Erythroblast (primary cell): ENCODE measurements at places on chromosomes 5 and 9.

- no peak for DNase-seq
Observed at GRCh38 chr5:179767496-179768100, 26.2 kb upstream of the LTC4S start.

- no peak for DNase-seq
Observed at GRCh38 chr9:81633952-81634854, 55.1 kb downstream of the TLE1 start.

GRCh38 chr5:88393042-88393441, 124.4 kb upstream of the TMEM161B start:
- no peak for DNase-seq

- DNase-seq = no peak
Observed at GRCh38 chr5:142969186-142969585, 199.0 kb downstream of the ARHGAP26 start.

DNA sequence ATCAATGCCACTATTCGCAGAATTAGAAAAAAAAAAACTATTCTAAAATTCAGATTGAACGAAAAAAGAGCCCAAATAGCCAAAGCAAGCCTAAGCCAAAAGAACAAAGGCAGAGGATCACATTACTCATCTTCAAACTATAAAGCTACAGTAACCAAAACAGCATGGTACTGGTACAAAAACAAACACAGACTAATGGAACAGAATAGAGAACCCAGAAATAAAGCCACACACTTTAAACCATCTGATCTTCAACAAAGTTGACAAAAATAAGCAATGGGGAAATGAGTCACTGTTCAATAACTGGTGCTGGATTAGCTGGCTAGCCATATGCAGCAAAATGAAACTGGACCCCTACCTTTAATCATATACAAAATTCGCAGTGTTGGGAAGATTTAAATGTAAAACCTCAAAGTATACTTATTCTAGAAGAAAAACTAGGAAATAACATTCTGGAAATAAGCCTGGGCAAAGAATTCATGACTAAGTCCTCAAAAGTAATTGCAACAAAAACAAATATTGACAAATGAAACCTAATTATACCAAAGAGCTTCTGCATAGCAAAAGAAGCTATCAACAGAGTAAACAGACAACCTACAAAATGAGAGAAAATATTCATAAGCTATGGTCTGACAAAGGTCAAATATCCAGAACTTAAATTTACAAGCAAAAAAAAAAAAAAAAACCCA, 153.7 kb downstream of the NDUFS4 start:
- no peak for DNase-seq

- DNase-seq = no peak
Observed at GRCh38 chr5:77117161-77117560, 30.1 kb upstream of the ZBED3 start.

- DNase-seq = no peak
Observed at GRCh38 chr9:28832168-28832770, 1259.0 kb upstream of the C9orf72 start.

DNA sequence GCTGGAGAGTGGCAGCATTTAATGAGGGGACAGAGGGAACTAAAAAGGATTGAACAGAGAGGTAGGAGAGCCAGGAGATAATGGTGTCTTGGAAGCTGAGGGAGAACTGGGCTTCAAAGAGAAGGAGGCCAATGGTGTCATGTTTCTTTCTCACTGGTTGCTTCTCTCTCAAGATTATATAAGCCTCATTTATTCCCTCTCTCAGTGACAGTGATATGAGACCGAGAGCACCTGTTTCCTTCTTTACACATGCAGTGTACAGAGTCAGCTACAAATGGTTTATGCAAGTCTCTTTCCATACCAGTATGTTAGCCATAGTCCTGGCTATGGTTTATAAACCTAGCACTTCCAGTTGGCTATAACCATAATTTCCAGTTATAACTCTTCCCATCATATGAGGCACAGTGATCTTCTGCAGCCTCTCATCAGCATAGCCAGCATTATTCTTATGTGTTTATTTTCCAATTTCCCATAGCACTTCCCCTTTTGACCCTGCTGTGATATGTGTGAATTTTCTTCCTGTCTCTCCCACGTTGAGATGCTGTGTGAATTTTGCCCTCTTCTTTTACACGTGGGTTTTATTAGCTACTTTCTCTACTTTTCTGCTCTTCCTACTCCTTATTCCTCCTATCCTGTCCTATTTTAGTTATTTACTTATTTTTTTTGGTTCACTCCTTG, 71.2 kb downstream of the UNC13B start:
- no peak for DNase-seq

DNA sequence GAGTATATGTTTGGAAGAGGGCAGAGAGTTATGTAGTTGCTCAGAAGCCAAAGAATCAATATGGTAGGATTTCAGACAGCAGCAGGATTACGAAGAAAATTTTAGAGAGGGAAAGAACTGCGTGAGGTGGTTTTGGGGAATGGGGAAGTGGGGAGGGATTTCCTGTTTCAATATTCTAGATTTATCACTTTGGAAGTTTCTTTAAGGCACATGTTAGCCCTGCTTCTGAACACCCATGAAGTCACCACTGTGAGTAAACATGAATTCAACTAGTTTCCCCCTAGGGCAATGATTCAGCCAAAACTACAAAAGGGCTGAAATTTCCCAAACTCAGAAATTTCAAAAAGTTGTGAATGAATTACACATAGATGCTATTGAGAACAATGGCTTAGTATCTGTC, 132.2 kb downstream of the EBF1 start:
- no peak for DNase-seq

GRCh38 chr9:117733465-117733864, 29.3 kb downstream of the TLR4 start:
- no peak for DNase-seq

GRCh38 chr5:137735555-137736284, at the start of gene KLHL3:
KLHL3 (minus strand) TSS chr5:137736089; CDS start chr5:137735646, 443 bp downstream.
- DNase-seq = no peak

- DNase-seq = no peak
Observed at GRCh38 chr5:52656569-52657246, 131.0 kb upstream of the ITGA1 start.

DNA sequence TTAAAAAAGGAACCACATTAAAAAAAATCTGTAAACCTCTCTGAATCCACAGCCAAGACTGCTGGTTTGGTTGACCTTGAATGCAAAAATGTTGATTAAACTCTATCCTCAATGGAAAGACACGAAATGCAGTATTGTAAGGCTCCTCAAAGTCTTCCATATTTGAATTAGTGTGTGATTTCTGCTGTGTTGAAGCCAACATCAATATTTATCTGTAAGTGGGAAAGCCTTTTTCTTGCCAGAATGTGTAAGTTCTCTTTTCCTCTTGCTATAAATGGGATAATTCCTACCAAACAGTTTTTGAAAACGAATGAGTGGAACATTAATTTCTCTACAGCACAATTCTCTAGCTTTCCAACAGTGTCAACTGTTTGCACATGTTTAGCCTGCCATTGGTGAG, 422.1 kb upstream of the TNC start:
- no peak for DNase-seq

- DNase-seq = peak; percentile 22
Observed at GRCh38 chr5:97297063-97297703, 114.1 kb upstream of the RIOK2 start.

- DNase-seq = no peak
Observed at GRCh38 chr5:53642061-53642460, 81.6 kb downstream of the NDUFS4 start.

GRCh38 chr9:101427957-101428655, 7.5 kb downstream of the ALDOB start:
- no peak for DNase-seq

DNA sequence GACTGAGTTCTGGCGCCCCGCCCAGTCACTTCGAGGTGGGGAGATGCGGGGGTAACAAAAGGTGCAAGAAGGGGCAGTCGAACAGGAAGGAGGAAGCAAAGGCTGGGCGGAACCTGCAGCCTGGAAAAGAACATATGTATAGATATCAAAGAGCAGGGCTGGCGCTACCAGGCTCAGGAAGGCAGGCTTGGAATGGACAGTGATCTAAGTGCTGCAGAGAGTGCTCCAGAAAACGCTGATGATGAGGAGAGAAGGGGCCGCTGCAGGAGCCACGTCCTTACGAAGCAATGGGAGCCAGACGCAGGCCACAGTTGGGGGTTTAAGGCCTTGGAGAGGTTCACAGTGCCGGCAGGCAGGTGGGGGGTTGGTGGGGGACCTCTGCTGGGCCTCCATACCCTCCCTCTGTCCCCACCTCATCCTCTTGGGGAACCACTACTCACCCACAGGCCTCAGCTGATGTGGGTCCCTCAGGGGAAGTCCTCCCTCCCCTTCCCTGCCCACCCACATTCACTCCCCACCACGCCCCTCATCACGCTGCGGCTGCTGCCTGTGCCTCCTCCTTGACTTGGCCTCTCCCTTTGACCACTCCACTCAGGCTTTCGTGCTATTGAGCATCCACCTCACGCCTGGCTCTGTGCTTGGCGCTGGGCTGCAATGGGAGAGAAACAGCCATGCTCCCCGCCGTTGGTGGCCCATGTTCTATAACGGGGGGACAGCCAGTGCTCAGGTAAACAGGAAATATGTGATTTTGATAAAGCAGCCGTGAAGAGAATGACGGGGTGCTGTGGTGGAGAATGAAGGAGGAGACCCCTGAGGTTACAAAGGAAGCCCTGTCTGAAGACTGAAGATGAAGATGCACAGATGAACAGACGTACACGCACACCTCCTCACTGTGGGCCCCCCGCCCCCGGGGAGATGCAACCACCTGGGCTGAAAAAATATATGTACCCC, 40.5 kb upstream of the RPL26L1 start:
- no peak for DNase-seq

DNA sequence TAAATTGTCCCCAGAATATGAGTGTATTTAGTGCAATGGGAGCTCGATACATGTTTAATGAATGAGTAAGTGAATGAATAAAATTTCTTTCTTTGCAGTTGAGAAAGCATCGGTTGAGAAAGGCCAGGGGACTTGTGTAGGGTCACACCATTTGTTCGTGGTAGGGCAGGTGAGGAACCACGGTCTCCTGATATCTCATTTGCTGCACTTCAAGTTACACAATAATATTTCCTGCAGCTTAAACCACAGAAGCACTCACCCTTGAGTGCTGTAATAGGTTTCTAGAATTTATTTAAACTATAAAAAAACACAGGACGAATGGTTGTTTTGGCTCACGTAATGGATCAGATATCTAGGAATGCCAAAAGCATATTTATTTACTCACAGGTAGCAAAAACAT, 429.8 kb downstream of the SPATA31D1 start:
- no peak for DNase-seq

DNA sequence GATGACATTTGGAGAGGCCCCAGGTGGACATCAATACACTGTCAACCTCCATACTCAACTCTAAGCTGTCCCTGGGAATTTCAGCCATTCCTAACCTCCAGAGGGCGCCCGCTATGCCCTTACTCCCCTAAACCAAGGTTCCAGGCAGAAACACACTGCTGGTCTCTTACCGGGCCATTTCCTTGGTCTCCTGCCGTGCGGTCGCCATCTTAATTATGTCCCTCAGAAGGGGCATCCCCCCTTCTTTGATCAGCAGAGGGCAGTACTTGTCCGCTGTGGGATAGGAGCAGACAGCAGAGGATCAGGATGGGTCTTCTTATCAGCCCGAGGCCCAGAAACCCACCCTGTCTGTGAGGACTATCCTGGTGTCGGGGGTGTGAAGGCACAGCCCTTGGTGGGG, 9.3 kb upstream of the ZDHHC12 start:
- peak; percentile 84 for DNase-seq

DNA sequence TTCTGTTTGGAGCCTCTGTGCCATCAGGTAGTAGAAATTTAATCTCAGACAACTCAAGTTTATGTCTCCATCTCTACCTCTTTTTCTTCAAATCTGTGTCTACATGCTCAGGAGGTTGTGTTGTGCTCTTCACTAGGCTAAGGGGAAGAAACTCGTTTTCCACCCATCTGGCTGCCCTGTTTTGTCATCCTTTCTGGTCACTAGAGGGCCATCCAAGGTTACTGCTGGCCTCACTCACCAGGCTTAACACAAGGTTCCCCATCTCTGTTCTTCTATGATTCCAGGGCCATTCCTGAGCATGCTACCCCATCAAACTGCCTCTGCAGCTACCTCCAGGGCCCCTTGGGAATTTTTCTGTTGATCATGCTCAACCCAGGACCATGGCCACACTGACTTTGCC, 213.3 kb upstream of the FBXL7 start:
- DNase-seq = no peak

- DNase-seq = peak; percentile 27
Observed at GRCh38 chr5:8053270-8053669, 184.3 kb downstream of the MTRR start.

- no peak for DNase-seq
Observed at GRCh38 chr5:151234476-151235238, 10.8 kb upstream of the CCDC69 start.

DNA sequence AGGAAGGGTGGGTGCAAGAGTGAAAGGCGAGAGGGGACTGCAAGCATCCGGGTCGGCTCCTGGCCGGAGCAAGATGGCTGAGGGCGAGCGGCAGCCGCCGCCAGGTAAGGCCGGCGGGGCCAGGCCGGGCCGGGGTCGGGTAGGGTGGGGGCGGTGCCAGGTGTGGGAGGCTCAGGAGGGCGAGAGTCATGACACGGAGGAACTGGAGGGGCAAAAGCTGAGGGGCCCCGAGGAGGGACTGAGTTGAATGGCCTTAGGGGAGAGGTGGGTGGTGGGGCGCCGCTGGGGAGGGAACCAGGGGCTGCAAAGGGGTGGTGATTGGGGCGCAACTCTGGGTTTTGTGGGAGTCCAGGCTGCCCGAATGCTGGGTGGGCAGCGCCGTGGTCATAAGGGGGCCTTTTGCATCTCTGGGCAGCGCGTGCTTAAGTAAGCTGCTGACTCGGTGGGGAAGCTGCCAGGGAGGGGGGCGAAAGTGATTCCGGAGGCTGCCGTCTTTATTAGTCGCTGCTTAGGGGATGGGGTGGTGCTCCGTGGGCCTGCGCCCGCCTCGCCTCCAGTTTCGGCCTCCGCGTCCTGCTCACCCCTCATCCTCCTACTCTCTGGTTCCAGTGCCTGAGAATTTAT, 425 bp downstream of the PTPA start:
- DNase-seq = peak; percentile 71

GRCh38 chr9:70641631-70642030, 227.2 kb upstream of the KLF9 start:
- no peak for DNase-seq

DNA sequence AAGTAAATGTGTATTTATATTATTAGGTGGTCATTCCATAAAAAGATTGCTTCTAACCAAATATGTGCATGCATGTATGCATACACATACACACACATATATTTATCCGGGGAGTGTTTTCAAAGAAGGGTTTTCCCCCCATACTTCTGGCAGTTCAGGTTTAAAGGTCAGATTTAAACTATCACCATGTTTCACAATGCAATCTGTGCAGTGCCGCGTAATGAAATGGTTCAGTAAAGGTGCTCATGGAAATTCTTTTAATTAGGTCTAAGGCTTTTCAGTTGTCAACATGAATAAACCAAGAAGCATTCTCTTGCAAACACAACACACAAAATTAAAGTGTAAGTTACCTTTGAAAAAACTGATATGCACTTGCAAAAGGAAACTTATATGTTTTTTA, 211.0 kb downstream of the CRB2 start:
- DNase-seq = no peak

GRCh38 chr5:68519143-68519542, 303.6 kb downstream of the PIK3R1 start:
- DNase-seq = no peak

DNA sequence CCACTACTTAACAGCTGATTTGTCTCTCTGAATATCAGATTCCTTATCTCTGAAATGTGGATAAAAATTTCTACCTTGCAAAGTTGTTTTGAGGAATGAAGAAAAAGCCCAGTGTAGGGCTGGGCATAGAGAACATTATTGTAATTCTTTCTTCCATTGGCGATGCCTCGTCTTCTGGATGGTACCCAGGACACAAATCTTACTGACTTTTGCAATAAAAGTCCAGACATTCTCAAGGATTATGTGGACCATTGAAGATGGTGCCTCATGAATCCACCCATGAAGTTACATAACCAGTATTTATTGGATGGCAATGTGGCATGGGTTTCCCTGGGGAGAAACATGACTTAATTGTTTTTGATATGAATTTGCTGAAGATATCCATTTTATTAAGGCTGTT, 33.1 kb downstream of the NNT start:
- no peak for DNase-seq
